ENCODE measurements at places on chromosomes 11 and 22. TPM values are rescaled to one million over a fixed set of nuclear protein-coding genes. Genes with fewer than 3 reads are reported as not detected.

Gene FOXRED2
- total RNA-seq: 12.1 TPM

Gene OR51B4
- not detected for total RNA-seq

Gene SCN3B
- not detected for total RNA-seq

Gene GATD1
- total RNA-seq: 62.4 TPM

Gene CELSR1
- 0.06 TPM for total RNA-seq

Gene APOBEC3F
- 39.8 TPM for total RNA-seq

Gene FADS2
- total RNA-seq: 174 TPM

Gene NRXN2
- total RNA-seq: 0.40 TPM

Gene SYT13
- total RNA-seq: not detected

Measured in activated CD8-positive, alpha-beta memory T cell treated with anti-CD3 and anti-CD28 coated beads, Interleukin-2, amount 10 ng/mL, durations not matched to agents 7 days and 5 days (primary cell).